Stimulated activated CD4-positive, alpha-beta T cell treated with anti-CD3 and anti-CD28 coated beads, Interleukin-12 subunit alpha, Interleukin-12 subunit beta, amount 100 ng/mL, for 48 hours (primary cell): ENCODE measurements at places on chromosomes 3 and 15.
A peak's percentile ranks its signal among the peaks of the same experiment; 100 is the strongest.

DNA sequence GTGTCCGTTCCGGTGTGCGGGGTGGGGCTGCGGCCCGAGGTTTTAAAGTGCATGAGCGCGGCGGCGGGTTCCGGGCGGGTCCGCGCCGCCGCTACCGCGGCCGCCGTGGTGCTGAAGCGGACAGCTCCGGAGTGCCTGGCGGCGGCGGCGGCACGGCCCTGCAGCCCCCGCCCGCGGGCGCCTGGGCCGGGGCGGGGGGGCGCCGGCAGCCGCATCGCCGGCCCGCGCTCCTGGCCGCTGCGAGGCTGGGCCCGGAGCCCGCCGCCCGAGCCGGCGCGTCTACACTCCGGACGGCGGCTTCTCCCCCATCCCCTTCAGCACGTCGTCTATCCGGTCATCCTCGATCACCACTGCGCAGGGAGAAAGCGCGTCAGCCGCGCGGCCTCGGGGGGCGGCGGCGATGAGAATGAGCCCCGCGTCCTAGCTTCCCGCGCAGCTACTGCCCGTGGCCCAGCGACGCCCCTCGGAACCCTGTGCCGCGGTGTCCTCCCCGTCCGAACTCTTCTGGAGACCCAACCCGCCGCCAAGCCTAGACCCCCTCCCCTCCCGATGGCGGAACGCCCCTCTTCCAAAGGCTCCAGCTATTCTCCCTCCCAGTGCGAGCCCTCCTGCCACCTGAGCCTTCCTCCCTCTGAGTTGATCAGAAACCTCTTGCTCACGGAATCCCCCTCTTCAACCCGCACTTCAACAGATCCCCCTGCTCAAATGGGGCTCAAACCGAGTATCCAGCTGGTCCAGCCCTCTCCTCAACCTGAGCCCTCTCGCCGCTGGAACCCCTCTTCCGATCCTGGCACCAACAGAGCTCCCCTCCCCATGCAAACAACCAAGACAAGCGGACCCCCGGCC lies 1.3 kb downstream of the CAMK2N2 start:
- DNase-seq: peak; percentile 24

DNA sequence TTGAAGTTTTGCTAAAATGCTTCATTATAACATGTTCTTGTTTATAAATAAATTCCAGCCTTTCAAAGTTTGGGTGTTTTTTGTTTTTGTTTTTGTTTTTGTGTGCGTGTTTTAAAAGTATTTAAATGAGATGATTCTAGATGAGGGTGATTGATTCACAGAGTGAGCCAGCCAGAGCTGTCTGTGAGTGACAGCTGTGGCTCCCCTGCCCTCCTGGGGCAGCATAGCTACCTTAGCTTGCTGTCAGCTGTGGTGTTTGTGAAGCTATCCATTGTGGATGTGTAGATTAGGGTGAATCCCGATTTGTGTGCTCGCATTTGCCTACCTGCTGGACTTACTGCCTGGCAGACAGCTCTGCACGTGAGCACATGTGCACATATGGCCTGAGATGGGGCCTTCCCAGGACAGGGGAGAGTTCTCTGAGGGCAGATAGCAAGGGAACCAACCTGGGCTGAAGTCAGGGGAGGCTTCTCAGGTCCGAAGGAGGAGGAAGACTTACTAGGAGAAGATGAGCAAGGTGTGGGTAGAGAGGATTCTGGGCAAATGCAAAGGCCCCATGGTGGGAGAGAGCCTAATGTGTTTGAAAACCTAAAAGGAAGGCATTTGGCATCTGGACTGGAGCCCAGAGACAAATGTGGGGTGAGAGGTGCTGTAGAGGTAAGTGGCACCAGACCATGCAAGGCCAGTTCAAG lies 124.2 kb downstream of the EEFSEC start:
- DNase-seq: no peak

- DNase-seq: no peak
Measured at GRCh38 chr3:66483409-66483906, 17.4 kb downstream of the LRIG1 start.

DNA sequence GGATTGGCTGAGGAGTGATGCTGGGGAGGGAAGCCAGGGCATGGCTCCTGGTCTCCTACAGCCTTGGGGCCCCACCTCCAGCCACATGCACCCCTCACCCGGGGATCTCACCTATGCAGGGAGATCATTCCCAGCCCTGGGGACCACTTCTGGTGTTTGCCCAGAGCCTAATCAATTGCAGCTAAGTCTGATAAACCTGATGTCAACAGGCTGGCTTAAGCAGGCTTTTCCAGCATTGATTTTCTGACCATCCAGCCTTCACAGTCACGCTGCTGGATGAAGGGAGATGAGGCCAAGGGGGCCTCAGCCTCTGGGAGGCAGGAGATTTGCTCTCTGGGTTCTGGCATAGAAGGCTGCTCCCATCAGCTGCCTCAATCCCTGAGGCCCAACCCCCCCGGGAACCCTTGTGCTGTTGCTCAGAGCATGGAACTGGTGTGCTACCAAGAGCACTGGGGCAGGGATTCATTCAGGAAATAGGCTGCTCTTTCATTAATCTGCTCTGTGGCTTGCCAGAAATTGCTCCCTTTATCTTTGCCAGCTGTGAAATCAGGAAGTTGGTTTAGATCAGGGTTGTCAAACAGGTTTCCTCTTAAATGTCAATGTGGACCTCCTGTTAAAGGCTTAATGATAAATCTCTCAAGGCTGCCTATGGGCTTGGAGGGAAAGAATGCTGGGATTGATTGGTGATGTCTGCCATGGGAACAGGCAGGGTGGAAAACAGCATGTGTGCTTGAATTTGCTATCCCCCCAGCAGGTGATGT lies 19.0 kb downstream of the FAM3D start:
- DNase-seq: no peak

DNA sequence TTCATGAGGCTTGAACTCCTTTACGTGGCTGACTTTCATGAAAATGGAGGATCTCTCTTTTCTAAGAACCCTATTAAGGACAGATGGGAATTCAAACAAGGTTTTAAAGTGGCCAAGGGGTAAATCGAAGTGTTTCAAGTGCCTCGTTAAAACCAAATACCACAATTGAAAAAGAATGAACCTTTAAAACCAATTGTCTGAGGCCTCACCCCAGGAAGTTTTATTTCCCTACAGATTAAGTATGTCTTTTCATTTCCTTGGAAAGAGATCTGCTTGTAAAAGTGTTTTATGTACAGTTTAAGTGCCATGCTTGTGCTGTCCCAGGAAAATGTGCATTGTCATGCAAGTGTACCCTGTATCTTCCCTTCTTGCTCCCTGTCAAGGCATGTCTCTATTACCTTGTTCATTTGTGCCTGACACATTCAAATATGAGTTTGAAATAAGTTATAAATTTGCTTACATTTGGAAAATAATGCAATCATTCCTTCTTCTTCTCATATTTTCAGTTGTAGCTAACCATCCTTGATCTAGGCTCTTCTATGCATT lies 138.7 kb downstream of the ZPLD1 start:
- no peak for DNase-seq

- no peak for DNase-seq
Measured at GRCh38 chr15:40063563-40064011, 24.6 kb upstream of the SRP14 start.

GRCh38 chr15:71712182-71712581 lies 98.2 kb upstream of the NR2E3 start:
- no peak for DNase-seq

GRCh38 chr3:56683122-56683817 lies at the start of gene TASOR:
TASOR (minus strand) TSS chr3:56683265; CDS start chr3:56683006, 259 bp downstream.
- DNase-seq: peak; percentile 82

GRCh38 chr3:46853441-46854415 lies 9.5 kb downstream of the MYL3 start:
- DNase-seq: no peak

DNA sequence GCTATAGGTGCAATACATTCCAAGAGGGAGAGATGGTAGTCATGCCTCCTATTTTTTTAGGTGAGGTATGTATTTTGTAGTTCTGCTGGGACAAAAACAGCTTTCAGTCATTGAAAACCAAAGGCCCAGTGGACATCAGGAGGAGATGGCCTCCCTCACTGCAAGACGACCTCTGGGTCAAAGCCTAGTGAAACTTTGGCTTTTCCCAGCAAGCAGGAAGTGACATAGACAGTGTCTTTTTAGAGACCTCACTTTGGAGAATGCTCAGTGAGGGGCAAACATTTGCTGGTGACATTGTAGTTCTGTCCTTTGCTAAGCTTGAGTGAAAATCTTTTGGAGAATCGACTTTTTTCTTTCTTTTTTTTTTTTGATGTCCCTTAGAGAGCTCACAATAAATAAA lies 27.3 kb downstream of the LIPC start:
- no peak for DNase-seq

- no peak for DNase-seq
Measured at GRCh38 chr15:41259546-41260189, 28.6 kb downstream of the CHP1 start.
